Ascending aorta (tissue), 2 donors: ENCODE measurements at places on chromosomes 5 and 9. TPM values are rescaled to one million over a fixed set of nuclear protein-coding genes. Genes with fewer than 3 reads are reported as not detected.

GRCh38 chr9:95887926-95888497 lies 12.5 kb downstream of the ERCC6L2 start:
- no peak for DNase-seq
- no peak overlapping the region for H3K27ac ChIP-seq

DNA sequence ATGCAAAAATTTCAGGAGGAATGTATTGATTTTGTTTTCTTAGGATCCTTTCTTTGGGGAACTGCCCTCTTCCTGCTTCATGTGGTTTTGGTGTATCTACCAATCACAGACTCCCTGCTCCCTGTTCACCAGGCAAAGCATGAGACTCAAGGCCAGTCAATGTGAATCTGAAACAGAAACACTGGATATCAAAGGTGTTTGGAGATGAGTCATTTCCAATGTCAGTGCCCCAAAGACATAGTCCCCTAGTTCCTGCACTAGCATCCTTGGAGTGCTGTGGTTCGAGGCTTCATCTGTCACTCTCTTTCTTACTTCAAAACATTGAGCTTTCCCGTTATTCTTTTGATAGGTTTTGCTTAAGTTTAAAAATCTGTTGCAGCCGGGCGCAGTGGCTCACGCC lies 8.1 kb downstream of the PPP3R2 start:
- no peaks in the 10 kb centered on the region for H3K27me3 ChIP-seq
- no peak overlapping the region for H3K4me3 ChIP-seq
- H3K36me3 ChIP-seq, result no peaks in the 10 kb centered on the region
- DNase-seq, result no peak
- no peak overlapping the region for H3K27ac ChIP-seq
- no peaks in the 10 kb centered on the region for H3K4me1 ChIP-seq

The TRAF2 gene
- 4.4 TPM for total RNA-seq

The SLC6A18 gene
- total RNA-seq, result not detected

The ATP6V1G1 gene
- total RNA-seq, result 135 TPM

The LMAN2 gene
- total RNA-seq, result 229 TPM

The SAXO1 gene
- 0.11 TPM for total RNA-seq
